ENCODE measurements at places on chromosomes 16 and 17.

DNA sequence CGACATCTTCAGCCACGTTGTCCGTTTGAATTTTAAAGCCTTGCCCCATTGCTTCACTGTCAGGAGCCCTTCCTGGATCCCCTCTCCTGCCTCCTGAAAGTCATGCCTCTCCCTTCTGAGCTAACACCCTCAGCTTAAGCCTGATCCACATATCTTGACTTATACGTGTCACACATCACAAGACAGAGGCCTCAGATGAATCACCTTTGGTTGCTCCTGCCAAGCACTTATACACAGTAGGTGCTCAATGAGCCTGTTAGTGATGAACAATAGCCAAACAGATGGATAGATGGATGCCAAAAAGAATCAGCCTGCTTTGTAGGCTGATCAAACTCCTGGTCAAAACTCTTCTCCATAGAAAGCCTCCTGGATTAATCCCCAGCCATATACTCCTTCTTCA, 31.8 kb downstream of the PITPNM3 start:
- DNase-seq = peak; percentile 81

DNA sequence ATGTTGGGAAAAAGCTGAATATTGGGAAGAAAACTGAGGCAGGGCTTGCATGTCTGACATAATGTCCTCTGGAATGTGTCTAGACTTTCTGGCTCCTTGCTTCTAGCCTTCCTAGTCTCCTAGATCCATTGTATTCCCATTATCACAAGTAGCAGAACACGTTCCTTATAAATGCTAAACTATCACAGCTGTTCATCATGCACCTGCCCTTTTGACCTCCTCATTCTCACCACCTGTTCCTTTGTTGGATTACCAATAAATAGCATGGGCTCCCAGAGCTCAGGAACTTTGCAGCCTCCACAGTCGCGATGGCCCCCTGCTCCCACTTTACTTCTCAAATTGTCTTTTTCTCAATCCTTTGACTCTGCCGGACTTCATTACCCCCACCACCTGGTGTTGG, 49.7 kb downstream of the ACSM1 start:
- DNase-seq = no peak

DNA sequence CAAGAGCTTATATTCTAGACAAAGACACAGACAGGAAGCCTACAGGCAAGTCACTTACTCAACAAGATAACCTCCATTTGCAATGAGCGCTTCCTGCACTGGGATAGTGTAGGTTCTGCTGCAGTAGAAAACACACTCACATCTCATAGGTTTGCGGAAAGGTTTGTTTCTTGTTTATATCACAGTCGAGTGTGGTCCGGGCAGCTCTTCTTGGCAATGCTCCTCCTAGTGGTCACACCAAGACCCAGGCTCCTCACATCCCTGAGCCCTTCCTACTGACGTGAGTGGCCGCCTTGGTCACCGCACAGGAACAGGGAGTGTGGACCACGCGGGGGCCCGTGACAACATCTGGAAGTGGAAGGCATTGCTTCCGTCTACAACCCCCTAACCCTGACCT, 48.0 kb upstream of the RBFOX3 start:
- no peak for DNase-seq

DNA sequence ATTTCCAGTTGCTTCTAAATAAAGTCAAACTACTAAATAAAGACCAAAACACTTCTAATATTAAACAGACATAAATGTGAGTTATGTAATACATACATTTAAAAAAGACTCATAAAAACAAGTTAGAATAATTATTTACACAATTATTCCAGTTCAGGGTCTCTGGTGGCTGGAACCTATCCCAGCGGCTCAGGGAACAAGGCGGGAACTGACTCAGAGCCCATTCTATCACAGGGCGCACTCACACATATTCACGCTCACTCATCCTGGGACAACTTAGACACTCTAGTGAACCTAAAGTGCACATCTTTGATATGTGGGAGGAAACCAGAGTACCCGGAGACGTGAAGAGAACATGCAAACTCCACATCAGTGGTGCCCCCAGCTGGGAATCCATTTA, 25.0 kb downstream of the PLXDC1 start:
- no peak for DNase-seq

DNA sequence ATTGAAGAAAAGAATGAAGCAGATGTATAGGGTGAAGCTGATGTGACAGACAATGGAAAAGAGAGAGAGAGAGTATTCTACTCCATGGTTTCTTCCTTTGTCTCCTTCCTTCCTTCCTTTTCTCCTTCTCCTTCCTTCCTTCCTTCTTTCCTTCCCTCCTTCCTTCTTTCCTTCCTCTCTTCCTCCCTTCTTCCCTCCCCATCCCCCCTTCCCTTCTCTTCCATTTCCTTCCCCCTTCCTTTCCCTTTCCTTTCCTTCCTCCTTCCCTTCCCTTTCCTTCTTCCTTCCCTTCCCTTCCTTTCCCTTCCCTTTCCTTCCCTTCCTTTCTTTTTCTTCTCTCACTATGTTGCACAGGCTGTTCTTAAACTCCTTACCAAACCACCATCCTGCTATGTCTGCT, 55.7 kb upstream of the GPR139 start:
- DNase-seq = no peak

GRCh38 chr17:21004016-21004930, 38.5 kb downstream of the USP22 start:
- no peak for DNase-seq

DNA sequence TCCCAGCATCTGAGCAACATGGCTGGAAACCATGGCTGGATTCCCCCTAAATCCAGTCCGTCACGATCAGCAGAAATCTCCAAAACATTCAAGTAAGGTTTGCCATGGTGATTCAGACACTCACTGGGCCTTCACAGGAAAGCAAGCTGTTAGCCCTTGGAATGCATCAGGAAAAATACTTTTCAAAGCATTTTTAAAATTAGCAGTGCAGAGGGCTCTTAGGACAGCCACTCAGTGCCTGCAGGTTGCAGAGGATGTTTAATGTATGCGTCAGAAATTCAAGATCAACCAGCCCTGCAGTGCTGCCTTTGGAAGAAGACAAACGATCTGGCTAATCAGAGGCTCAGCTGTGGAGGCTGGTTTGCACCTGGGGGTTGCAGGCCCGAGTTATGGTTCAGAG, 50.3 kb downstream of the FOXL1 start:
- DNase-seq = no peak

- no peak for DNase-seq
Observed at GRCh38 chr17:46814446-46814845, 4.0 kb downstream of the WNT3 start.

GRCh38 chr16:84929421-84930297, 81.7 kb downstream of the ZDHHC7 start:
- DNase-seq = no peak

DNA sequence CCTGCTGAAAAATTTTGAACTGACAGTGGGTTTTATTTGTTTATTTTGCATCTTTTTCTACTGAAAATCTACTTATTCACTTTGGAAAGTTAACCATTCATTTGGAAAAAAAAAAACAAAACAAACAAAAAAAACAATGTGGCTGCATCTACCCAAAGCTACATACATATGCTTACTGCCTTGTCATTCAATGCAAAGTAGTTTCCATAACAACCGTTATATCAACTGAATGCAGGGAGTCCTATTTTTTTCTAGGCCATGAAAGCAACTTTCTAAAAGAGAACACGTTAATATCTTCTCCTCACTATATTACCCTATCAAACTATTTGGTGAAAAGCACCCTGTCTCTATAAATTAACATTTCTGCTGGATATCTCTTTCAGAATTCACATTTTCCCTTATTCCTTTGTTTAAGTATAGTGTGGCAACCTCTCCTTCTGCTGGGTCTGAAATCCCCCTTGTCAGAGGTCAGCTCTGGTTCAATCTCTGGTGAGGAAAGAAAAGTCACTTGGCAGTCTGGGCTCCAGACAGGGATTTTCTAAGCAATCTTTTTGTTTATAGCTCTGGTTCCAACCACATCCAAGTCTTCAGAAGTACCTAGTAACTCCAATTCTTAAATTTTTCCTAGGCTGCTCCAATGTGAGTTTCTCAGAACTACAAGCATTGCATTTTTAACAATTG, 528.4 kb upstream of the TOM1L1 start:
- DNase-seq = no peak

DNA sequence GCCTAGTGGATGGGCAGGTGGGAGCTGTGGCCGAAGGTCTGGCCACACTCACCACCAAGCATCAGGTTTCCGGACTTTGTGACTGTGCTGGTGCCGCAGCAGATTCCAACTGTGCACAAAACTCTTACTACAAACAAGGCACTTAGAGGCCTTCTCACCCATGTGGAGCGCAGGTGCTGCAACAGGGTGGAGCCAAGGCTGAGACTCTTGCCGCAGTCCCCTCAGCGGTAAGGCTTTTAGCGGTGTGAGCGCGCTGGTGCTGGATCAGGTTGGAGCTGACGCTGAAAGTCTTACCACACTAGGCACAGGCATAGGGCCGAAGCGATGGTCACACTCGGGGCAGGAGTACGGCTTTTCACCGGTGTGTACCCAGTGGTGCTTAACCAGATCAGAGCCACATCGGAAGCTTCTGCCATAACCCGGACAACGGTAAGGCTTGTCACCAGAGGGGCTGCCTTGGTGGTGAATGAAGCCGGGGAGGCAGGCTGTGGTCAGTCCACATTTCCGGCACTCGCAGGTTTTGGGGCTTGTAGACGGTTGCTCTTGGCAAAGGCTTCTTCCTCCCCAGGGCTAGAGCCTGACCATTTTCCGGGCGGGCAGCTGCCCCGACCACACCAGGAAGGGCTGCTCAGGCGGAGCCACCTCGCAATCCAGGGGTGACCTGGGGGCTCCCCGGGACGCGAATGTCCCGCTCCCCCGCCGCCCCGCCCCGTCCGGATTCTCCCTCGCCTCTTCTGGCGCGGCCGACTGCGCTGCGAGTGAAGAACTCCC, 1.0 kb upstream of the ARMC5 start:
- DNase-seq = no peak

DNA sequence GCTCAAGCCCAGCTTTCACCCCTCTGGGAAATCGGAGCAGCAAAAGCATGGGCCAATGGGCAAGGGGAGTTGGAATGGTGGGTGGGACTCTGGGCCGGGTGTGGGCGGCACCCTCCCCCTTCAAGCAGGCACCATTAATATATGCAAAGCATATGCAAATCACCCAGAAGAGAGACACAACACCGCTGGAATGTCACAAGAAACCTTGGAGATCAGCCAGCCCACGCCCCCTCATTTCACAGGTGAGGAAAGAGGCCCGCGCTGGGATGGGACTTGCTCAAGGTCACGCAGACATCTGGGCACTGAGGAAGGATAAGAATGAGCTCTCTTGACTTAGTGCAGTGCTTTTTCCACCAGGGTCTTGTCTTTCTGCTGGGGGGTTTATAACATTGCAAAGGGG, 4.8 kb downstream of the SRCIN1 start:
- no peak for DNase-seq

GRCh38 chr16:57277586-57277985, 6.9 kb downstream of the PLLP start:
- DNase-seq = peak; percentile 90

DNA sequence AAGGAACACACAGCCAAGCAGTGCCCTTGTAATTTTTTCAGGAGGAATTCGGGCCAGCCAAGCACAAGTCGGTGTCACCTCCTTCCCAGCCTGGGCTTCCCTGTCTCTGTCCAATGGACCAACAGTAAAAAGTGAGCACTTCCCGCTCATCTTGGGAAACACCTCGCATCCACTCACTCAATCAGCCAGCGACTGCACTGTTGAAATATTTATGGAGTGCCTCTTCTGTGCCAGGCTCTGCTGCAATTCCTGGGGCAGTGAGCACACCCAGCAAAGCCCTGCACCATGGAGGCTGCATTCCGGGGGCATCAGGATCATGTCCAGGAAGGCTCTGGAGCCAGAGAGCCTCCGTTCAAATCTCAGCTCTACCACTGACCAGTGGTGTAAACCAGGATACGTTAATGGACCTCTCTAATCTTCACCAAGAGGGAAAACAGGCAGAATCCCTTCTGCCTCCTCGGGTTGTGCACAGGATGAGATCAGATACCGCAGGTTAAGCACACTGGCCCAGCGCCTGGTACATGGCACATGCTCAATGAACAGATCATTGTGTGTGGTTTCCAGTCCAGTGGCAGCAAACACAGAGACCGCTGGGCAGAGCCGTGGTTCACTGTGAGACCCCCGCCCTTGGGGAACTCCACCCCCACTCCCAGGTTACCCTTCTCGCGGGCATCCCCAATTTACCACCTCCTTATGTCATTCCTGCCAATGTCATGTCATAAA, 194.3 kb downstream of the ZNF423 start:
- no peak for DNase-seq

GRCh38 chr16:72858665-72859493, 189.0 kb downstream of the ZFHX3 start:
- no peak for DNase-seq
